ENCODE measurements at places on chromosomes 5 and 9.

GRCh38 chr5:141637123-141637766 lies 448 bp downstream of the RELL2 start:
- no peak for DNase-seq

DNA sequence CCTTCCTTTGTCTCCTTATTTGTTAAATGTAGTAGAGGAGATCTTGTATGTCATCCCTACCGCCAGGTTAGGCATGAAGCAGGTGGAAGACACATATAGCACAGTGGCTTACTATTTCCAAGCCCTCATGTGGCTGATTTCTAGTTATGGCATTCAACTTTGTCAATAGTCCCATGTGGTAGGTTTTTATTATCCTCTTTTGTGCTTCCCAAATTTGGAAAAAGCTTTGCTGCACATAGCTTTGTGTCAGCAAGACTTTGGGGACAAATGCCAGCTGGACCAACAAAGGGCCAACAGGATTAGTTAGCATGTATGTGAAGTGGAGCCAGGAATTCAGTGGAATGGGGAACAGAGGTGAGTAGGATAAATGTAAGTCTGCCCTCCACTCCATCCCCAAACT lies 276.3 kb downstream of the PSAT1 start:
- no peak for DNase-seq

GRCh38 chr9:79140751-79141150 lies 431.0 kb upstream of the TLE4 start:
- no peak for DNase-seq

- DNase-seq = no peak
These were observed 124.2 kb downstream of the KCNIP1 start for GRCh38 chr5:170628028-170628427.

- no peak for DNase-seq
These were observed 57.6 kb upstream of the RASA1 start for GRCh38 chr5:87210076-87210475.
